ENCODE measurements at places on chromosomes 4 and X.

- no peak for DNase-seq
Measured at GRCh38 chr4:184380707-184381106, 93.6 kb downstream of the IRF2 start.

DNA sequence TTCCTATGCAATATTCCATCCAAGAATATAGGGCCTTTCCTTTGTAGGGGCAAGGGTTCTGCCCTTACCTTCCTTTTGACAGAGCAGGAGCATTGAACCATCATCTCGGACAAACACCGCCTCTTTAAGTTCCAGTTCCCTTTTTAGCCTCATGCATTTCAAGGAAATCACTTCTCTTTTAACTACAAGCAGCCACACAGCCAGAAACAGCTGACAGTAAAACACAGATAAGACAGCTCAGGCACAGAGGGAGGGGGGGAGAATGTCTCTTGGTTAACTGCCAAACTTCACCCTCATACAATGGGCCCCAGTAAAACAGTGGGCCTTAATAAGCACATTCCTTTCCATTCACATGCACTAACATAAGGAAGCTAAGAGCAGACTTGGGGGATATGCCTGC is 648.3 kb downstream of the GABRG1 start:
- no peak for DNase-seq

GRCh38 chr4:26242451-26242850 is 78.4 kb upstream of the RBPJ start:
- DNase-seq: no peak

DNA sequence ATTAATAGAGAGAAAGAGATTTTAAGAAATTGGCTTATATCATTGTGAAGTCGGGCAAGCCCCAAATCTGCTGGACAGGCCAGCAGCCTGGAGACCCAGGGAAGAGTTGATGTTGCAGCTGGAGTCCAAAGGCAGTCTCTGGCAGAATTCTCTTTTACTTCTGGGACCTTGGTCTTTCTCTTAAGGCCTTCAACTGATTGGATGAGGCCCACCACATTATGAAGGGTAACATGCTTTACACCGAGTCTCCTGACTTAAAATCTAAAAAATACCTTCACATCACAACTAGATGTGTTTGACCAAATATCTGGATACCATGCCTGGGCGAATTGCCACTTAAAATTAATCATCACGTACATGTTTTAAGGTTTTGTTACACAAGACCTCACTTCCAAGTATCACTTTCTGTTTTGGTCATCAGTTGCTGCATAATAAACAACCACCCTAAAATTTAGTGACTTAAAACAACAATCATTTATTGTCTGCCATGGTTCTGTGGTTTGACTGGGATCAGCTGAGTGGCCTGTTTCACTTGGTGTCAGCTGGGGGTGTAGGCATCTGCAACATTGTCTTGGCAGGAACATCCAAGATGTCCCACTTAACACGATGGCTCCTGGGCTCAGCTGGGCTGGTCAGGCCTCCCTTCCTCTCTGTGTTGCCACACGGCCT is 3.4 kb downstream of the CD38 start:
- DNase-seq: no peak

DNA sequence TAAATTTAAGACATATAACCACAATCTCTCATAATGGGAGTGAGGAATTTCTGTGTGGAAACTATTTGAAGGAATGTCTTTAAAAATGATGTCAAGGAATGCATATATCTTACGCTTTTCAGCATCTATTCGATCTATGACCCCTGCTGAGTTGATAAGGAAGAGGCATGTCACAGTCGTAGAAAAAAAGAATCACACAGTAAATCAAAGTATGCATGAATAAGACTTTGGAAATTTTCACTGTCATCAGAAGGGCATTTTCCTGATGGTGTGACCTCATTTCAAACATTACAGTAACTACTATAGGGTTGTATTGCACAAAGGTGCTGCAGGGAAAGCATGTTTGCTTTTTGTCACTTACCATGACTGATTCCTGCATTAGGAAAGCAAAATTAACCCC is 41.5 kb downstream of the REELD1 start:
- no peak for DNase-seq

DNA sequence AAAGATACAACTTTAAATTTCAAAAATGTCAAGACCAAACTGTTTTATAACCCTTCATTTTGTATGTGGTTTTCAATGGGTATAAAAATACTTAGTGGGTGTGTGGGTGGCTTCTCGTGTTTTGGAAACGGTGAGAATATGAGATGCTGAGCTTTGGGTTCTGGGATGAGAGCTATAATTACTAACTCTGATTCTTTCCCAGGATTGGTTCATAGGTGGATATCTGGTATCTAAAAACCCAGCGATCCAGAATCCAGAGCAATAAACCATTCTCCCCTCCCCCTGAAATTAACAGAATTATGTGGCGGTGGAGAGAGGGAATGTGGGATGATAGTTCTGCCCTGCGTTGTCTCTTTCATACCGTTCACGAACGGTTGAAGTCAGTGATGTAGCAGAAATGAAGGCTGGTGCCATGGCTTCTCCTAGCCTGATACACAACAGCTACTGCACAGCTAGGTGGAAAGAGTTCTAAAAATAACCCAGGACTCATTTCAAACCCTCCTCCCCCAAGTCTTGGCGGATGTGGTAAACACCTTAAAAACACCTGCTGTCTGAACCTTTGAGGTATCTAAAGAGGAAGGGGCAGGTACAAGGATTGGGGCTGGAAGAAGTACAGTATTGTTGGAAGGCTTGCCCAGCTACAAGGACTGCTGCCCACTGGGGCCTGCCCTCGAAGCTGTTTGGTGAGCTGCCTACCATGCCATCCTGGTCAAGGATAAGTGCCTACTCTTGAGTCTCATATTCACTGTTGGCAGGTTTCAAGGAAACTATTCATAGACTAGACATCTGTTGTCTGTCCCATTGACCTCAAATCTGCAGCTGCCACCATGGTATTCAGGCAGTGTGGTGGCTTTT is 44.5 kb downstream of the SEPTIN11 start:
- peak; percentile 45 for DNase-seq

GRCh38 chrX:45804276-45804675 is 603.6 kb upstream of the DIPK2B start:
- DNase-seq: no peak

DNA sequence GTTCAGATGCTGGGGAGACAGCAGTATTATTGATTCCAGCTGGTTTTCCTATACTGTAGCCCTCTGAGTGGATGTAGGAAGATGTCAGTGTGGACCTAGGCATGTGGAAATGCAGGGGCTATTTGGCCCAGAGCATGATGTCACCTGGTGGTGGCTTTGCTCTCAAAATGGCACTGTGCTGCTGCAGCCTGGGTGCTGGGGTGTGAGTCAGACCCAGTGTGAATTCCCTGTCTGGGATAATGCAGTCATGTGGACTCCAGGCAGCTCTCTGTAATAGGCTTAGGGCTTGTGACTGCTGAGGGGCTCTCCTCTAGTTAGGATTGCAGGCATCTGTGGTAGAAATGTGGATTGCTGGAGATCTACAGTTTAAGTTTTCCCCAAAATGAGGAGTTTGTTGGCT is 70.7 kb downstream of the DCAF8L2 start:
- no peak for DNase-seq
